BJ (cell line): ENCODE measurements at places on chromosomes 5 and 9.

DNA sequence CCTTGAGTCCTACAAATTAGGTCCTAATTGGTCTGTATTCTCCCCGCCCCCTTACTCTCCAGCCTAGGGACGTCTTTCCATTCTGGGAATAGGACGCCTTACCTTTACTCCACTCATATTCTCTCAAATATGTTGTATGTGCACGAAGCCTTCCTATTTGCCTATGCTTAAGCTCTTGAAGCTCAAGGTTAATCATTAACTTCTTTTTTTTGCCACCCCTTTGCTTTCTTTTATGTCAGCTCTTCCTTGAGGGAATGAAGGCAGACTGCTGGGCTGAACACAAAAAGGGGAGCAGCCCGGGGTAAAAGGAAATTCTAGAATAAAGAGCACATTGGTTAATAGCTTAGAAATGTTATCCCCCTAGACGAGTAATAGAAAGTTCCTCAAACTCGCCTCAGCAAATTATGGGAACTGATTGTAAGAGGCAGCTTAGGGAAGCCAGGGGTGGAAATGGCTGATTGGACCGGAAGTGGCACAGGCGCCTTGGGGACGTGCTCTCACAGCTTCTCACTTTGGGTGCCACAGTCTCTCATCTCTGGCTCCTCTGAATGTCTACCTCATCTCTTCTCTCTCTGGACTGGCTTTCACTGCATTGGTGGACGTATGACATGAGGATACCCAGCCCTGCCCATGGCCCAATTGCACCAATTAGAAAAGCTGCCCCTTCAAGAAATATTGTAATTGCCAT lies 122.3 kb upstream of the IL12B start:
- no peak for DNase-seq

DNA sequence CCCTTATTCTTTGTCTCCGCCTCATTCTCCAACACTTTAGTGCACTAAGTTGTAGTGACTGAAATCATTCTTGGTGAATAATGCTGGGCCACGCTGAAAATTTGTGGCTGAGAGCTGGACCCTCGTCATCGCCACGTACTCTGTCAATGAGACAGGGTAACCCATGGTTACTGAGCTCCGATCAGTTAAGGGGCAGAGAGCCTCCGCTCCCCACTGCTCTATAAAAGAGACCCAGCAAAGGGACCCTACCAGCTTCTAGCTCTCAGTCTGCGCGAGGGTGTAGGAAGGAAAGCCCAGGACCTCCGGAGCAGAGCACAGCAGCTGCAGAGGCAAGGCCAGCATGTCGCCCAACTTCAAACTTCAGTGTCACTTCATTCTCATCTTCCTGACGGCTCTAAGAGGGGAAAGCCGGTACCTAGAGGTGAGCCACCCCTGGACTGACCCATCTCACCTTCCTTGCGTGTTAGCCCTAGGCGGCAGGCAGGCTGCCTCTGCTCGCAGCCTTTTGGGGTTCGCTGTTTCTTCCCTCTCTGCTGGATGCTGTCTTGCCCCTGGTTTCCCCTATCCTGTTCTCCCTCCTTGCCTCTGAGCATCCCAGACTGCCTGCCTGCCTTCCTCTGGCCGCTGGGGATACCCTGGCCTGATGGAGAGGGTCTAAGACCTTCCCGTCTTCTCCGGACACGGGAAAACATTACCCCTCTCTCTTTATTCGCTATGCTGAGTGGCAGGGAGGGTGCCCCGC lies at the start of gene CRHBP:
CRHBP (plus strand) TSS at position 251 of the 742 bp plus-strand sequence; CDS start at position 341, 90 bp downstream.
- DNase-seq = no peak

- no peak for DNase-seq
These were observed 11.0 kb downstream of the SNAPC3 start for GRCh38 chr9:15433661-15434060.

DNA sequence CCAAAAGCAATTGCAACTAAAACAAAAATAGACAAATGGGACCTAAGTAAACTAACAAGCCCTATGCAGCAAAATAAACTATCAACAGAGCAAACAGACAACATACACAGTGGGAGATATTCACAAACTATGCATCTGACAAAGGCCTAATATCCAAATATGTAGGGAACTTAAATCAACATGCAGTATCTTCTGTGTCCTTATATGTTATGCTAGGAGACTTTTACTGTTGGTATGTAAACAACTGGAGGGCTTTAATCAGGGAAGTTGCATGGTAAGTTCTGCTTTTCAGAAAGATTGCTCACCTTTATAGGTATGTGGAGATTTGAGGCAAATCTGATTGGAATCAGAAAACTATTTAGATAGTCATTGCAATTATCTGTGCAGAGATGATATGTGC lies 461.2 kb upstream of the RIOK2 start:
- DNase-seq = no peak

DNA sequence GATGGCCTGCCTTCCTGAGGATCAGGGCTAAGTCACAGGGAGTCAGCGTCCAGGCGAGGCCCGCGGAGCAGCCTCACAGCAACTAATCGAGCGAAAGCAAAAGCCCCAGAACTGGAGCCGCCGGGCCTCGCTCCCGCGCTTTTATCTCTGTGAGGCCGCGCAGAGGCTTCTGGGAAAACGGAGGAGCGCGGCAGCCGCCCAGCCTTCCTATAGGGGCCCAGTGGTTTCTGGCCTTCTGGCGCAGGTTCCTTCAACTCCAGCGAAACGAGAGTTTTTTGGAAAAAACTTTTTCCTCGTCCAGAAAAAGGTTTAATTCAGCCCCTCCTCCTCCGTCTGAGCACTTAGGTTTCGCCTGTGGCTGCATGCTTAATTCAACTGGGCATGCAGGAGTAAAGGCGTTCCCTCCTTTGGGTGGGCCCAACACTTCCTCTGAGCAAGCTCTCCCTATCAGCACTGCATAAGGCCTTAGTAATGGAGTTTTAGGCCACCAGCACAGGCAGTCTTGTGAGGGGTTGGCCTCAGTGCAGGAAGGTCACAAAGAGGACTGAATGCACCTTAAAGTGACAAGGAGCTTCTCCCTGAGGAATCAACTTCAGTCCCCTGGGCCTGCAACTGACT lies at the start of gene MEIKIN:
MEIKIN (minus strand) TSS at position 113 of the 618 bp plus-strand sequence. CDS start 158 bp downstream, outside the sequence.
- no peak for DNase-seq

DNA sequence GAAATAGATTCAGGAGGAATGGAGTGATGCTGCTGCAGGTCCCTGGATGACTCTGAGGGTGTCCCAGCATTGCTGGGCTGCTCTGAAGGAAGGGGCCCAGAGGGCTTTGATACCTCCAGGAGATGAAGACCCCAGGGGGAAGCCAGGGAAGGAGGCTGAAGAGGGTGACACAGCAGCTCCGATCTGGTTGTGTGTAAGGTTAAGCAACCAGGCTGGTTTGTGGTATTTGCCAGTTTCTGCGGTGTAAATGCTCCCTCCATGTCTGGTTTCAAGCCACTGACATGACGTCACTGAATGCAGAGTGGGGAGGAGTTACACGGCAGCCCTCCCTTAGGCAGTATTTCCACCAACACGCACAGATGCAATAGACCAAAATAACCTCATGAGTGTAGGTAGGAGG lies 40.0 kb upstream of the ORM1 start:
- peak; percentile 73 for DNase-seq

GRCh38 chr9:72524820-72525540 lies 3.6 kb downstream of the TMC1 start:
- peak; percentile 97 for DNase-seq

- DNase-seq = no peak
These were observed 71.2 kb downstream of the RAPGEF1 start for GRCh38 chr9:131668439-131669268.

DNA sequence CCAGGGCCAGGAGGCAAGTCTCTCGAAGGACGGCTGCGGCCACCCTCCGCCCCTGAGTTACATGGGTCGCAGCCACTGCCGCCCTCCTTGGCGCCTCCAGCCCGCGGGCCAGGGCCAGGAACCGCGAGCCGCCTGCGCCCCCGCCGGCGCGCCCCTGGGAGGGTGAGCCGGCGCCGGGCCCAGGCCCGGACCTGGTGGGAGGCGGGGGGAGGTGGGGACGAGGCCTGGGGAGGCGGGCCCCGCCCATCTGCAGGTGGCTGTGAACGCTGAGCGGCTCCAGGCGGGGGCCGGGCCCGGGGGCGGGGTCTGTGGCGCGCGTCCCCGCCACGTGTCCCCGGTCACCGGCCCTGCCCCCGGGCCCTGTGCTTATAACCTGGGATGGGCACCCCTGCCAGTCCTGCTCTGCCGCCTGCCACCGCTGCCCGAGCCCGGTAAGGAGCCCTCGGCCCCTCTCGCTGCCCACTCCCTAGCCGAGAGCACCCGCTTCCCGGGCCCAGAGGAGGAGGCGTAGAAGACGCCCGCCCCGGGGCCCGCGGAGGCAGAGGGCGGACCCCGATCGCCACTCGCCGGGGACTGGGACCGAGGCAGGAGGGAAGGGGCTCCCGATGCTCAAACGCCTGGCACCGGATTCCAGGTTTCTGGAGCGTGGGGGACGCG lies at the start of gene ASS1:
ASS1 (plus strand) TSS at position 397 of the 657 bp plus-strand sequence. CDS start 7,268 bp downstream, outside the sequence.
- DNase-seq = no peak

DNA sequence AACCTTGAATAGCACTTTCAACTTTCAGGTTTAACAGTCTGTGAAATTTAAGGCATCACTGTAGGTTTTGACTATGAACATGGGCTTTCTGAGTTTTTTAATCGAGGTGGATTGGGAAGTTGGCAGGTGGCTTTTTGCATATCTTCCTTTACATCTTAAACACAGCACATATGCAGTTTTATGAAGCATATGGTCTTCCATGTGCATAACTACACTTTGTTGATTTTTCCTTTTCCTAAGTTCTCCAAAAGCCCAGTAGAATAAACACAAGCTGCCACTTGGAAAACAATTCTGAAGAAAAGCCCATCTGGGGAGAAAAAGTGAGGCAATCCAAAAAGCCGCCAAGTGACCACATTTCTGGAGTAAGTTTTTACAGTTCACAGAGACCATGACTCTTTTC lies 236.5 kb upstream of the IL12B start:
- DNase-seq = no peak

DNA sequence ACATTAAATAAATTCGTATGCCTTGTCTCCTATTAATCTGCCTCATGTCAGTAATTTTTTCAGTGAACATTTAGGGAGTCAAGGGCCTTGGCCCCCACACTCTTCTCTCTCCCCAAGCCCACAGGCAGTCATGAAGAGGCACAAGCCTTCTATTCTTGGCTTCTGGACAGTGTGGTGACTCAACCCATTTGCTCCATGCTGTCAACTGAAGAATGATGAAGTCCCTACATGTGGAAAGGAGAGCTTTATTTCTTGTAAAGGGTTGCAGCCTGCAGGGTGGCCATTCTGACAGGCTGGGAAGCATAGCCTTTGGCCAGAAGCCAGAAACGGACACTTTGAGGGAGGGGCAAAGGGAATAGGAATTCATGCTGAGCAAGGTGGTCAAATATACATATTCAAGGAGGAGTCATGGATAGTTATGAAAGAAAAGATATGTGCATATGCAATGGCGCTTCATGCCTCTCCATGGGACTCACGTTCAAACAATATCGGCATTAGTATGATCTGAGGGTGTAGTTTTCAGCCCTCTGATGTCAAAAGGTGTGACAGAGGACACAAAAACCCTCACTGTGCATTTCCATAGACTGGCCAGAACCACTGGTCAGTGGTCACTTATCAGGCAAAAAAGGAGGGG lies 31.3 kb downstream of the ANKRA2 start:
- DNase-seq = no peak

GRCh38 chr9:74361508-74361907 lies 135.6 kb upstream of the RORB start:
- no peak for DNase-seq

DNA sequence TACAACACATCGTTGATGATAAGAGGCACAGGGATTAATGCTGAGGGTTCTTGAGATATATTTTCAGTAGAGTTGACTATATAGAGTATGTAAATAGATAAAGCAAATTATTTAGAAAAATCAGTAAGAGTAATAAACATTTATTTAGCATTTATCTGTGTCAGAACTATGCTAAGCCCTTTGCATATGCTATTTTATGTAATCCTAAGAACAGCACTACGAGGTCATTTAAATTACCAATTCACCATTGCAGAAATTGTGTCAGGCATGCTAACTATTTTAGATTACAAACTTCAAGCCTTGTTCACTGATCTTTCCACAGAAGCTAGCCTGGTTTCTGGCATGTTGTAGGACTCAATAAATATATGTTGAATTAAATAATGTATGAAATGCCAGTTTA lies 20.4 kb upstream of the REEP2 start:
- no peak for DNase-seq

- no peak for DNase-seq
These were observed 19.5 kb downstream of the THBS4 start for GRCh38 chr5:80054682-80055081.

GRCh38 chr9:114908805-114909448 lies 21.5 kb downstream of the TNFSF8 start:
- DNase-seq = no peak

GRCh38 chr9:16026886-16027285 lies 474.0 kb downstream of the CCDC171 start:
- no peak for DNase-seq

DNA sequence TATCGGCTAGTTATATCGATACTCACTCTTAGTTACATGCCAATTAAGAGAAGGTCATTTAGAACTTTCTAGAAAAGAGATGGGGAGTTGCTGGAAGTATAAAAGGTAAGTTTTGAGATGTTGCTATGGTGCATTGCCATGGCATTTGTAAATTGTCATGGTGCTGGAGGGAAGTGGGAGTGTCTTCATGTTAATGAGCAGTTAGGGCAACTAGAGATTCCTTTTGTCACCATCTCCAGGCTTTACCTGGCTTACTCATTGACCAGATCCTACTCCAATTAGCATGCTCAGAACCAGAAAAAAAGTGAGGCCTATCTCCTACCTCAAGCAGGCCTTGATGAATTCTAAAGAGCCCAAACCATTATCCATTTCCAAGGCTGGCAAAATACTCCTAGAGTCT lies 82.8 kb downstream of the PRR16 start:
- no peak for DNase-seq

DNA sequence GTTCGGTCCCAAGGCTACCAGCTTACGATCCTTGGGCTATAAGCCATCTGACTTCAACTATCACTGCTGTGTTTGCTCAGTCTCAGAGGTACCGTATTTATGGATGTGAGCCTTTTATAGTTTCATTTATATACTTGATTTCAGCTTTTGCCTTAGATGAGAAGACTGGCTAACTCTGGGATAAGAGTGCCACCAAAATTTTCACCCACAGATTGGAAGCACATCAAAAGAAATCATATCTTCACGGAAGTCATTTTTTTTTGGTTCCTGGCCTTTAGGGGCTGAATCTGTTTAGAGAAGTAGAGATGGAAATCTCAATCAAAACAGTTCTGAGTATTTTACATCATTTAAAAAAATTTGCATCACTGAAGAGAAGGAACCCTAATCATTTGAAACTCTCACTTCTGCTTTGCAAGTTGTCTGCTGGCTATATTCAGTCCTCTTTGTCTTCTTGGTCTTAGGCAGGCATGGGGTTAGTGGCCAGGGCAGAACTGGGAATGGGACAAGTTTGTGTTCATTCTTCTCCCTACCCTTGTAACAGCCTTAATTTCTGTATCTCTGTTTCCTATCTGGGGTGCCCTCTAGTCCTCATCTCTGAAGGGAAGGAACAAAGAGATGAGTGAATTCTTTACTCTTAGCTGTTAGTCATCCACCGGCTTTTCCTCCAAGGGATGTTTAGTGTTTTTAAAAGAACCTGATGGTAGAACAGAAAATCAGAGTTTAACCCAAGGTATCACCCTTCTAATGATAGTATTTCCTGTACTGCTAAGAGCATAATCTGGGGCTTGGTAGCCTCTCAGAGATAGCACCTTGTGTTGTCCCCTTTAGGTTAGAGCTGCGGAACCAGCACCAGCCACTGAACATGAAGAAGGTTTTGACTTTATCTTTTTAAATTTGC lies 14.1 kb upstream of the TNFAIP8 start:
- DNase-seq = no peak

- peak; percentile 39 for DNase-seq
These were observed 552.2 kb upstream of the RIOK2 start for GRCh38 chr5:97735209-97735608.
